ENCODE measurements at places on chromosomes 6 and 20.
A peak's percentile ranks its signal among the peaks of the same experiment; 100 is the strongest.

DNA sequence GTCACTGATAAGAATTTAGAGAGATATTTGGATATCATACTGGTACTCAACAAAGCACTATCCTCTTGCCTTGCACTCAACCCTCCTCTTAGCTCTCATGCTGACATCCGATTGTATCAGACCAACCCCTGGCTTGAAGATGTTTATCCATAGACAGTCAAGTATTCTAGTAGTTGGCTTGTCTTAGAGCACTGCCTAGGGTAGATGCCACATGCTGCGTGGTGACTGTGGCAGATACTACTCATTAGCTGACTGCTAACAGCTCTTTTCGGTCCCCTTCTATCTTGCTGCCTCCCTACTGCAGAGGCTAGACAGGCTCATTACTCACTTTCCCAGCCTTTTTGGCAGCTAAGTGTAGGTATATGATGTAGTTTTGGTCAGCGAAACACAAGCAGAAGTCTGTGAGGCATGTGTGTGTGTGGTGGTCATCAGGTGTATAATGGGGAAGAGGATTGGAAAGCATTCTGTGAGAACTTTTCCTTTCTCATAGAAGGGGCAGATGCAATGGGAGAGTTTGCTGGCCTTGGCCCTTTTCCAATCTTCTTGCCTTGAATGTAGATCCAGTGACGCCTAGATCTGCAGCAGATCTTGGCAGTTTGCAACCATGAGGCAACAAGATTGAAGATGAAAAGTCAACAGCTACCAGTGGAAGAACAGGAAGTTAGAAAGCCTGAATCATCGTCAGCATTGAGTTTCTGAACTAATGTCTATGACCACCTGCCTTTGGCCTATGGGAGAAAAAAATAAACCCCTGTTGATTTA is 4.4 kb upstream of the IFNGR1 start:
- peak; percentile 95 for DNase-seq

DNA sequence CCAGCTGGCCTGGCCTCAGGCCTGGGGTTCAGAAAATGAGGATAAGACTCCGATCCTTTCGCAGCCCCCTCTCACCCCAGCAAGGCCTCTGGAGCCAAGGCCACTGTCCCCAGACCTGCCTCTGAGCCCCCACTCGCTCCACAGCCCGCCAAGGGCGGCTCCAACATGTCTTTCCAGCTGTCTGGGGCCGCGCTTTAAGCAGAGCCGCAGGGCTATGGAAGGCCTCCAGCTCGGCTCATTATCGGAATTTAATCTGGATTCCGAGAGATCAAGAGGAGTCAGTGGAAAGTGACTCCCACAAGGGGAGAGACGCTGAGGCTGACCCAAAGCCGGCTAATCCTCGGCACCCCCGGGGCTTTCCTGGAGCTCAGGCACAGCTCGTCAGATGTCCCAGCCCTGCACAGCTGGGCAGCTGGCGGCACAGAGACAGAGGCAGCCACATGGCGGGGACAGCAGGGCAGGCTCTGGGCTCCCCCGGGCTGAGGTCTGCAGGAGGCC is 41.8 kb downstream of the BMP7 start:
- DNase-seq = no peak

- no peak for DNase-seq
Measured at GRCh38 chr6:4903121-4903520, 100.7 kb downstream of the RPP40 start.

GRCh38 chr6:132361101-132361500 is 40.2 kb downstream of the MOXD1 start:
- DNase-seq = no peak

DNA sequence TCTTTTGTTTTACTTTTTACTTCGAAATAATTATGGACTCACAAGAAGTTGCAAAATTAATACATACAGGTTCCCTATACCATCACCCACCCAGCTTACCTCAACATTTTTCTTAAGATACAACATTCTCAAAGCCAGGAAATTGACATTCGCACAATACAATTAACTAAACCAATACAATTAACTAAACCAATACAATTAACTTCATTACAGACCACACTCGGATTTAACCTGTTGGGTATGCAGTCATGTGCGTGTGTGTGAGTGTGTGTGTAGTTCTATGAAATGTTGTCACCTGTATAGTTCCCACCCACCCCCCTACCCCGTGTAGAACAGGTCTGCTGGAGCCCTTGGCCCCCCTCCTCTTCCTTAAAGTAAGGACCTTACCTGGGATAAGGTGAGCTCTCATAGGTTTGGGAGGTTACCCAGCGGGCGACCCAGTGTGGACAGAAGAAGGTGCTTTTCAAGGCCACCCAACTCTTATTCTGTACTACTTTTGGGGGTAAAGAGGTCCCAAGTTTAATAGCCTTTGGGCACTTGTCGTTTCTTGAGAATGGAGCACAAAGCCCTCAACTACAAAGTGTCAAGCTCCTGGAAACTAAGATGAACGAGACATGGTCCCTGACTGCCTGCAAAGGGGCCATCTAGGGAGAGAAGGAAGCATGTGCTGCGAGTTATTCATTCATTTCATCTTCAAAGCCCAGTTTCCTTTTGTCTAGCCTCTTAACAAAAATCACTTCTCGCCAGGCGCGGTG is 544 bp upstream of the STK38 start:
- no peak for DNase-seq

DNA sequence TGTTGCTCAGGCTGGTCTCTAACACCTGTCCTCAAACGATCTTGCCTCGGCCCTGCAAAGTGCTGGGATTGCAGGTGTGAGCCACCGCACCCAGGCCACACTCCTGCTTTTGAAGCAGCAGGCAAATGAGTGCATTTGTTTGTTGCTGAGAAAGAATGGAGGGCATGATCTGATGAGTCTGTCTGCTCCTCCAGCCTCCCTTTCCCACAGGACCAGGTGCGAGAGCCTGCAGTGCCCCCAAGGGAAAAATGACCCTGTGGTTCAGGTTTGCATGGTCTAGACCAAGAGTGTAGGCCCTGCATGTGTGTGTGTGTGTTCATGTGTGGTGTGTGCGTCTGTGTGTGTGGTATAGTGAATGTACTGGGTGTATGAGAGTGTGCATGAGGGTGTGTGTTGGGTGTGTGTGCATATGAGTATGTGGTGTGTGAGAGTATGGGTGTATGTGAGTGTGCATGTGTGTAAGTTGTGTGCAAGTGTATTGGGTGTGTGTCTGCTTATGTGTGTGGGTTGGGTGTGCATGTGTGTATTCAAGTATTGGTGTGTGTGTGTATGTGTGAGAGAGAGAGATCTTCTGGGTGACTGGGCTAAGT is 22.8 kb upstream of the FOXC1 start:
- DNase-seq = no peak

- peak; percentile 45 for DNase-seq
Measured at GRCh38 chr6:13671548-13672127, 40.0 kb downstream of the RANBP9 start.

Measured in suppressor macrophage treated with lipopolysaccharide for 4 hours (primary cell).